Smooth muscle cell of the coronary artery (primary cell): ENCODE measurements at places on chromosomes 3 and 15. TPM values are rescaled to one million over a fixed set of nuclear protein-coding genes. Genes with fewer than 3 reads are reported as not detected.

The NTRK3 gene
- total RNA-seq, result 2.2 and 7.1 TPM in 2 replicates

The MELTF gene
- 1.7 and 54.3 TPM in 2 replicates for total RNA-seq

The UPK1B gene
- total RNA-seq, result not detected in 2 replicates

The RASGRP1 gene
- under 0.01 and 0.08 TPM in 2 replicates for total RNA-seq

The ZNF860 gene
- under 0.01 and 0.38 TPM in 2 replicates for total RNA-seq

The PRKCD gene
- total RNA-seq, result 4.4 and 7.7 TPM in 2 replicates

The ISLR gene
- total RNA-seq, result 44.8 and 87.3 TPM in 2 replicates

The CTNNB1 gene
- 818 and 892 TPM in 2 replicates for total RNA-seq

The SLC6A11 gene
- total RNA-seq, result under 0.01 TPM in 1 of 2 replicates, not detected in the other

The SNX1 gene
- 39.0 and 45.2 TPM in 2 replicates for total RNA-seq

The CLPX gene
- total RNA-seq, result 26.7 and 33.0 TPM in 2 replicates

The CGNL1 gene
- total RNA-seq, result 0.59 and 2.9 TPM in 2 replicates

The FBN1 gene
- 1,221 and 1,470 TPM in 2 replicates for total RNA-seq

The GHSR gene
- total RNA-seq, result not detected in 2 replicates

The COL6A5 gene
- 0.12 TPM in 1 of 2 replicates, not detected in the other for total RNA-seq

The FSD2 gene
- total RNA-seq, result under 0.01 TPM in 1 of 2 replicates, not detected in the other

The EBLN2 gene
- 3.9 and 4.0 TPM in 2 replicates for total RNA-seq

The VPS8 gene
- total RNA-seq, result 37.6 and 49.1 TPM in 2 replicates

The SLC28A2 gene
- total RNA-seq, result not detected in 2 replicates

The EIF4E3 gene
- total RNA-seq, result 0.68 and 3.3 TPM in 2 replicates

The GOLGA8N gene
- total RNA-seq, result 4.2 and 6.6 TPM in 2 replicates

The RTP1 gene
- total RNA-seq, result under 0.01 TPM in 1 of 2 replicates, not detected in the other

The SEMA6D gene
- 2.3 and 14.9 TPM in 2 replicates for total RNA-seq

The BSN gene
- under 0.01 and 0.08 TPM in 2 replicates for total RNA-seq

The GRAMD2A gene
- 0.08 and 1.4 TPM in 2 replicates for total RNA-seq

The CLDN16 gene
- under 0.01 TPM in 1 of 2 replicates, not detected in the other for total RNA-seq

The GNAT1 gene
- not detected in 2 replicates for total RNA-seq

The CDCP1 gene
- 3.0 and 5.1 TPM in 2 replicates for total RNA-seq

The IL17RC gene
- total RNA-seq, result 20.9 and 21.8 TPM in 2 replicates

The PRICKLE2 gene
- 17.1 and 30.4 TPM in 2 replicates for total RNA-seq

The GPR149 gene
- not detected in 2 replicates for total RNA-seq

The TOPAZ1 gene
- not detected in 2 replicates for total RNA-seq

The DCBLD2 gene
- 64.9 and 171 TPM in 2 replicates for total RNA-seq

The IMPG2 gene
- 0.23 and 0.35 TPM in 2 replicates for total RNA-seq

The PLAAT1 gene
- total RNA-seq, result not detected in 2 replicates

The GP5 gene
- total RNA-seq, result 0.83 TPM in 1 of 2 replicates, not detected in the other

The ARGFX gene
- total RNA-seq, result not detected in 2 replicates

The PPP2R3A gene
- 6.6 and 7.0 TPM in 2 replicates for total RNA-seq

The ST3GAL6 gene
- 3.0 and 6.0 TPM in 2 replicates for total RNA-seq

The TM6SF1 gene
- 3.3 TPM in 1 of 2 replicates, not detected in the other for total RNA-seq

The CCR2 gene
- total RNA-seq, result under 0.01 TPM in 1 of 2 replicates, not detected in the other

The ASB14 gene
- 0.12 TPM in 1 of 2 replicates, not detected in the other for total RNA-seq

The PDCD6IP gene
- 43.6 and 67.5 TPM in 2 replicates for total RNA-seq

The WDR76 gene
- total RNA-seq, result 1.9 and 4.9 TPM in 2 replicates

The SPINK8 gene
- total RNA-seq, result not detected in 2 replicates

The PIGX gene
- 7.5 and 15.5 TPM in 2 replicates for total RNA-seq

The GLDN gene
- 1.7 and 16.6 TPM in 2 replicates for total RNA-seq

The TERB2 gene
- total RNA-seq, result not detected in 2 replicates

The CATSPER2 gene
- total RNA-seq, result 0.45 and 0.59 TPM in 2 replicates

The C3orf80 gene
- 0.59 and 0.75 TPM in 2 replicates for total RNA-seq
